Left lung (tissue), 14 donors: ENCODE measurements at places on chromosomes 5 and 9. TPM values are rescaled to one million over a fixed set of nuclear protein-coding genes. Genes with fewer than 3 reads are reported as not detected.

GRCh38 chr5:126186210-126186609, 237.0 kb upstream of the GRAMD2B start:
- no peak for DNase-seq

- no peak for DNase-seq
These were observed 33.7 kb upstream of the ITGA1 start for GRCh38 chr5:52754051-52754450.

- DNase-seq = no peak
These were observed 109.7 kb downstream of the ZNF354C start for GRCh38 chr5:179169836-179170235.

- no peak for DNase-seq
These were observed 173.5 kb upstream of the NREP start for GRCh38 chr5:111930449-111930848.

DNA sequence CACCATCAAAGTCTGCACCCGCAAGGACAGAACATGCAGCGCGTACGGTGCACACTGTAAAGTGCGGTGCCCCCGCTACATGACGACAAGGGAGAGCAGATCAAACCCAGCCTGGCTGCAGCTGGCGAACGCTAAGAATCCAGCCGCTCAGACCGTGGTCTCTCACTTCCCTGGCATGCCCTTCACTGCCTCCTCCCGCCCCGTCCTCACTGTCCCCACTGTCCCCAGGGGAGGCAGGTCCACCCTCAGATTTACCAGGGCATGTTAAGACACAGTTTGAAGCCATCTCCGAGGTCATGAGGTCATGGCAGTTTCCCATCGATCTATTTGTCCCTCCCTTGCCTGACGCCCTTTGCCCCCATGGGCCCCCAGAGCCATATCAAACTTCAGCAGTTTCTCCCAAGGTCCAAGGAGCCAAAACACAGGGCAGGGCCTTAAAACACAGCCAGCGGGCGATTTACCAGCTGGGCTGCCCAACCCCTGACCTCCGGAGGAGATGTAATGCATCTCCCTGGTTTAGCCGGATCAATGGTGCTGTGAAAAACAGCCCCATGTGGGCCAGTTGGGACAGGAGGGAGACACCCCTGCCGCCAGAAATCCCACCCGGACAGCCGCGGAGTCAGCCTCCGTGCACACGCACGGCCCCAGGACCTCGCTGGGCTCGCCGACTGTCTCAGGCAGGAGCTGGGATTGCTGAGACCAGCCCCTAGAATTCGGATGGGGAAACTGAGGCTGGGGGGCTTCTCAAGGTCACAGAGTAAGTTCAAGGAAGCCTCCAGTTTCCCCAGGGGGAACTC, 52.3 kb upstream of the FUBP3 start:
- no peak for DNase-seq

DNA sequence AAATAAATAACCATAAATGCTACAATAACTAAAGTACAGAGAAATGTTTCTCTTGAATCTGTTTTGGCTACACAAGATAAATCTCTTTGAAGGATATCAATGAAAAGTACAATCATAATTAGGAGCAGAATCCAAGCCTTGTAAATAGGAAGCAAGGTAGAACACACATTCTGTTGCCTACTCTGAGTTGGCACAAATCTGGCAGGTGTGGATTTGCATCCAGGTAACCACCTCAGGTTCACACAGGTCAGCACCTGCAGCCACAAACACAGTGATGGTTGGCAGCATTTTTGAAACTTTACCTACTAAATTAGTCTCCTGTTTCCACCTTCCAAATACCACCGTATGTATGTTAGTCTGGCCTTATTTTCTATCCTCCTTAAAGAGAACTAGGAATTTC, 105.3 kb upstream of the PIK3R1 start:
- DNase-seq = no peak

DNA sequence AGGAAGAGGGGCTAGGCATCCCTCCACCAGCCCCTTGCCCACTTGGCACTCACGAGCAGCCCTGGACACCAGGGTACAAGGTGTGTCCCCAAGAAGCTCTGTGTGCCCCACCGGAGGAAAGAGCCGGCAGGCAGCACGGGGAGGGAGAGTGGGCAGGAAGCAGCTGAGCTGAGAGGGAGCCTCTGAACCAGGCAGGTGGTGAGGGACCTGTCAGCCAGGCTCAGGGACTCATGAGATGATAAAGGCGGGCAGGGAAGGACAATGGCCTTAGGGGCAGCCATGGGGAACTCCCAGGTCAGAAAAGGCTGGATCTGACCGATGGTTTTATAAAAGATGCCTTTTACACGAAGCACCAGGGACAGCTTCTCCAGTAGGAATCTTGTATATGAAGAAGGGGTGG, 112.0 kb downstream of the VAV2 start:
- no peak for DNase-seq

DNA sequence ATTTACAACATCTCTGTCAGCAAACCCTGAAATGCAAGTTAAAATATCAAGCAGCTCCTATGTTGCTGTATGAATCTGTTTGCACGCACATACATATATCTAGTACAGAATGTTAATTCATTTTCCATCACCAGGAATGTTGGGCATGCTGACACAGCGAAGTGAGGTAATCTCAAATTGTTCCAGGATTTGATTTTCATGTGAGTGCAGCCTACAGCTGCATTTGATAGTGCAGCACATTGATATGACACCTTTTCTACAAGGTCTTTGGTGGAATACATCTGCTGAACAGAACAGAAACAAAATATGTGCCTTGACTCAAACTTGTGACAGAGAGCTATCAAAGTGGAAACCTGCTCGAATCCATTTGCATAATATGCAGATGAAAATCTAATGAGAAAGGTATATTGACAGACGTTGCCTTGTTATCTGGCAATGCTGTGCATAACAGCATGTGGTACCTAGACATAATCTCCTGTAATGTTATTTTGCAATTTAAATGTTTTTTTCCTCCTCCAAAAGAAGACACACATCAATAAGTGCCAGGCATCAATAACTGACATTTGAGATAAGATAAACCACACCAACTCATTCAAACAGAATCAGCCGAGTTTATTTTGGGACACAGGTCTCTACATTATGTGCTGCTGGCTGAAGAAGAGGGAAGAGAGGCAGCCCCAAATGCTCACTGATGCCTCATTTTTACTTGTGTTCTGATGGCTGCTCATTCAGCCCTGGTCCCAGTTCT, 512.2 kb downstream of the ZNF608 start:
- DNase-seq = no peak

DNA sequence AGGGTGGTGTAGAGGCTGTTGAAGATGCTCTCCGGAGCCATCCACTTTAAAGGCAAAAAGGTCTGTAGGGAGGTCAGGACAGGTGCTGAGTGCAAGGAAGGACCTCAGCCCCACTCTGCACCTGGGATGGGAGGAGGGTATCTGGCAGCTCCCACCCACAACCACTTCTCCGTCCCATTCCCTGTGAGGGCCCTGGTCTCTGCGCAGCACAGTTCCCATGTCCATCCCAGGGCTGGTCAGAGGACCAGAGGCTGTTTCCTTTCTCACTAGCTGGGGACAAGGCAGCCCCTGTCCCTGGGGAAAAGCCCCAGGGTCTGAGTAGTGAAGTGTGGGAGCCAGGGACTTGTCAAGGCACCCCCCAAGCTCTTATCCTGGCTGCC, 33.7 kb upstream of the CSF1R start:
- DNase-seq = no peak

DNA sequence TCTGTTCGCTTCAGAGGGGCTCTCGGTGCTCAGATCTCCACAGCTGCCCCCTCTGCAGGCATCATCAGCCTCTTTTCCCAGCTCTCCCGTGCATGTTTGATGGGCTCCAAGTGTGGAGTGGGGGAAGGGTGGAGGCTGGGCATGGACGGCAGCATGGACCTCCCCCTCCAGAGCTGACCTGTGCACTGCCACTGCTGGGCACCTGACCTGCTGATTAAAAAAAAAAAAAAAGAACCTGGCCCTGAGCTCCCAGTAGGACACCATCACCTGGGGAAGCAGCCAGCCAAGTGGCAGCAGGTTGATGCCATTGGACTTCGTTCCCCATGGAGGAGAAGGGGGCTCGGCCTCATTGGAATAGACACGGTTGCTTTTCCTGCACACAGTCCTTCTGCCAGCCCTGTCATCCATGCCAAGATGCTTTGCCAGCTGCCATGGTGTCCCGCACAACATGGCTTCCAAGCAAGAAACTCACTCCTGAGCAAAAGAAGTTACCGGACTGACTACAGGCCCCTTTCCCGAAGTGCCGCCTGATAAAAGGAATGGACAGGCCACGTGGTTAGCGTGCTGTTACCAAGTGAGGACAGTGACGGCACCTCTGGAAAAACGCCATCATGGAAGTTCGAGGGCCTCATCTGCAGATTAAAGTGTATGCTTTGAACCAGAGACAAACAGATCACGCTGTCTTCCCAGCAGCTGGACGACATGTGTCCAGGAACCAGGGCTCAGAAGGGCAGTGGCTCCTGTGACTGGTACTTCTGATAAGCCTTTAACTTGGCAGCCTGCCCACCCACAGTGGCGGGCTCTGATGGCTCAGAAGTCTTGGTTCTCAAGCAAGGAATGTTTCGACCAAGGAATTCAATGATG, 14.7 kb upstream of the BRD3OS start:
- no peak for DNase-seq

GRCh38 chr5:171606414-171607024, 179.1 kb upstream of the SMIM23 start:
- no peak for DNase-seq

DNA sequence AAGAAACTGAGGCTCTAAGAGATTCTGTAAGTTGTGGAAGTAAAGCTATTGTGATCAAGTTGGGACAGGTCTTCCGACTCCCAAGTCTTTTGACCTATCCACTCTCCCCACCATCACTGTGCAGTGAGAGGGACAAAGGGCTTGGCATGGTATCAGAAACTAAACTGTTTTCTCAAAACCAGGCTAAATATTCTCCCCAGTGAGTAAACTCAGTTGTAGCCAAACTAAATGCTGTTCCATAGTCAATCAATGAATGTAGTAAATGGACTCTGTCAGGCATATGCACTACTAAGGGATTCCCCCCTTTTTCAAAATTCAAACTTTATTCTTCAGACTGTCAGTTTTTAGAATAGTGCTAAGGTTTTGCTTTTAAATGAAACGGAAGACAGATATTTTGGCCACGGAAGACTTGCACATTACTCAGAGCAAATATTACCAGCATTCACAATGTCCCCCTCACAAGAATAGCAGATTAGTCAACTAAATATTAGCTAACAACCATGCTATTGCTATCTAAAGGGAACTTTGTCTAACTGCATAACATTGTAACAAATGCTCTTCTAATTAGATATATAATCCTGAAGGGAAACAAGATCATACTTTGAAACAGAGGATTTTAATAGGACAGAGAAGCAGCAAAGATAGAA, 7.1 kb downstream of the PRKAA1 start:
- no peak for DNase-seq

DNA sequence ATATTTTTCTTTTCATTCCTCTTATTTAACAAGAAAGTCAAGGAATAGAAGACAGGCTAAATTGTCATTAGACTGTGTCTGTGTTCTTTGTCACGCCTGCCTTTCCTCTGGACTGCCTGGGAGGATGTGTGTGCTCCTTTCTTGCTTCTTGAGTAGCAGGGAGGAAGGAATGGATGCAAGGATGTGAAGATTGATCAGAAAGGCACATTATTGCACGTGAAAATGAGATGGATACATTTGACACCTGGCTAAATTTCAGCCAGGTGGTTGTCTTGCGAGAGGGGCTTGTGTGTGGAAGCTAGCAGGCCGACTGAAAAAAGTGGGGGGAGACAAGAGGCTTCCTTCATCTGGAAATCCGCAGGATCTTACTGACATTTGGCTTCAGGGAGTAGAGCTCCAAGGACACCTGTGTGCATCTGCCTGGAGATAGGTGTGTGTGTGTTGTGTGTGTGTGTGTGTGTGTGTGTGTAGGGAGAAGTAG, 200.1 kb downstream of the MEF2C start:
- DNase-seq = no peak

GRCh38 chr5:56167519-56167918, 65.6 kb downstream of the ANKRD55 start:
- DNase-seq = no peak

- no peak for DNase-seq
These were observed 118.6 kb downstream of the ARRDC3 start for GRCh38 chr5:91264311-91265051.

DNA sequence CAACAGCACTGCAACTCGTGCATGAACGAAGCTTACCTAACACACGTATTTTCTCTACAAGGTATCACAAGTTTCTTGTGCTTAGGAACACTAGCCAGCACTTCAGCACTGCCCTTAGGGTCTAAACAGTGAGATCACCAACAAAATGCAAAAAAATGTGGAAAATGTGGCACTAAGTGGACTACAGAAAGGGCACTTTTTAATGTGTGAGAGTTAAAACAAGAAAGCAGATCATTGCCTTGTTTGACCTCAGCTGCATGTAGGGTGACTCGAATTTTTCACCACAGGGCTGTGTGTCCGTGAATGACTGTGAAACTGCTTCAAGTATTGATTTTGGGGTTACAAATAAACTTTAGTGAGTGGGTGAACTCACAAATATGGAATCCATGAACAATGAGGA, 90.5 kb downstream of the MARCHF3 start:
- DNase-seq = no peak

DNA sequence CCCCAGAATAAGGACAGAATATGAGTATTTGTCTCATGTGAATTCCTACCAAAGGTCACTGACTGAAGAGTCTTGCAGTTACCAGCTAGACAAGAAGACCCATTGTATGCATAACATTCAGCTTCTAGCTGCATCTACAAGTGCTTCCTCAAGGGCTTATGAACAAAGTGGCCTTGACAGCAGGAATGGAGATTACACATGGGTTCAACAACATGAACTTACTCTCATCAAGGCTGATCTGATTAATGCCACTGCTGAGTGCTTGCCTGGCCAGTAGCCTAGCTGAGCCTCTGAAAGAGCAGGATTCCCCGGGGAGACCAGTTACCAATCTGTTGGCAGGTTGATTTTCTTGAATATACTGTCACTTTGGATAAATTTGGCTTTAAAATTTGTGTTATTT, 76.7 kb upstream of the CHD1 start:
- no peak for DNase-seq

DNA sequence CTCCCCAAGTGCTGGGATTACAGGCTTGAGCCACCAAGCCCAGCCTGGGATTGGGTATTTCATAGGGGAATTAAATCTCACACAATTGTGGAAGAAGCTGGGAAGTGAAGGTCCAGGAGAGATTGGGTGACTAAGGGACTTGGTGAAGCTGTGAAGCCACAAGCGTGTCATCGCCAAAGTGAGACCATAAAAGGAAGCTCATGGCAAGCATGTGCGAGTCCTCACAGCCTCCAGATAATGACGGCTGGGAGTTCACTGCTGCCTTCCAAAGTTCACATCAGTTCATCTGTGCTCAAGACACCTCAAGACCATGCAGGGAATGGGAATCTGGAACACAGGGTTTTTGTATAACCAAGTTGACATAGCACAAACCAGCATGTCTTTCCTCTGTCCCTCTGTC, 210.6 kb downstream of the MARCHF11 start:
- DNase-seq = no peak

The ZBTB6 gene
- total RNA-seq = 6.9 TPM

The TPM2 gene
- 145 TPM for total RNA-seq

The SLF1 gene
- 5.7 TPM for total RNA-seq

The OBP2B gene
- not detected for total RNA-seq

The CNTNAP3 gene
- total RNA-seq = 5.1 TPM

The C5orf58 gene
- total RNA-seq = not detected

The TLX3 gene
- not detected for total RNA-seq
